ENCODE measurements at places on chromosomes 16 and 17. TPM values are rescaled to one million over a fixed set of nuclear protein-coding genes. Genes with fewer than 3 reads are reported as not detected.
A peak's percentile ranks its signal among the peaks of the same experiment; 100 is the strongest.

DNA sequence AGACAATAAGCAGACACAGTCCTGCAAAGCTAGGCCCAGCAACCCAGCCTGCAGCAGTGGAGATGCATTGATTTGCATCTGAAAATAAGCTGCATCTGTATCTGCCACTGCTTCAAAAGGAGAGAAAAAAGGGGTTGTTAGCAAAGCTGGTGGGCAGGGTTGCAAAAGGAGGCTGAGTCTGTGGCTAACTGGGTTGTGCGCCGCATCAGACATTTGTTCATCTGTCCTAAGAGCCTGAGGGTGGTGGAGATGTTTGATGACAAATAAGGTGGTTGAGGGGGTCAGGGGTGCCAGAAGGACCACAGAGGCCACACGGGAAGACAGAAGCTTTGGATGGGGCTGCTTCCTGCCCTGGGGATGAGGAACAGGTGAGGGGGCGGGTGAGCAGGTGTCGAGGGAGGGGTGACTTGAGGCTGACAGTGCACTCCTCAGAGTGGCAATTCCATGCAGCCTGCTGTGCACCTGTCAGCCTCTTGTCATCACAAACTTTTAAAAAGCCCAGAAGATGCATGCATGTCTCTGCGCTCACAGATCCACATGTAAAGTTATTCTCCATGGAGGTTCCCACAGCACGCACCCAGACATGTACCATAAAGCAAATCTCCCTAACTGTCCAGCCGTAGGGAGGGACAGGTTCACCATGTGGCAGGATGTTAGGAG lies 35.4 kb downstream of the WSB1 start:
- no peak for DNase-seq

GRCh38 chr16:22359679-22360078 lies 14.7 kb downstream of the CDR2 start:
- no peak for DNase-seq

- DNase-seq = no peak
Observed at GRCh38 chr17:44828919-44829522, 1.1 kb downstream of the GJC1 start.

- no peak for DNase-seq
Observed at GRCh38 chr16:12120982-12121652, 144.6 kb downstream of the SNX29 start.

DNA sequence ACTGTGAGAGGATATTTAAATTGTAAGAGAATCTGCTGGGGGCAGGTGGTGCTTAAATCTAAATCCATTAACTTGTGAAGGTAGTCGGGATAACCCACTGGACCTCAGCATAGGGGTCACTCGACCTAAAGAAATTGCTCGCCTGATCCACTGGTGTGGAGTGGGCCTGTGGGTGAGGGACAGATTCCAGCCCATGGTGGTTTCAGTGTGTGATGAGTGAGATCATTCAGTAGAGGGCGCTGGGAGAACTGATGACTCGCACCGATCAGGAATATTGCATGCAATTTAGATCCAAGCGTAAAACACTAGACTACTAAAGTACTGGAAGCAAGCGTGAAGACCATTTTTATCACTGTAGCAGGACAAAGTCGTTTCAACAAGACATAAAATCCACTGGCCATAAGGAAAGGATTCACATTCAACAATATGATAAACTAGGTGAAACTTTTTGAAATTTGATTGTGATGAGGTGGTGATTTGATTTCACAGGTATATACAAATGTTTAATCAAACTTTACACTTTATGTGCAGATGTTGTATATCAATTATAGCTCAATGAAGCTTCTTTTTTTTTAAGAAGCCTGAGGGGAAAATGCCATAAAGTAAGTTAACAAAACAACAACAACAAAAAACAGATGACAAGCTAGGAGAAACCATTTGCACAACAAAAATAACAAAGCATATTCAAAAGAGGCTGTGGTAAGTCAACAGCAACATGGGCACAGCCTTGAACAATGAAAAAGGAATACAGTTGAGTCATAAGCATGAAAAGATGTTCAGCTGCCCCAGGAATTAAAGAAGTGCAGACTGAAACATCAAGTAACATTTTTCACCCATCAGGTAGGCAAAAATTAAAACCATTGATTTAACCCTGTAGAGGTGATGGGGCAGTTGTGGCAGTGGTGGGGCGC lies 7.5 kb upstream of the TMEM170A start:
- no peak for DNase-seq

DNA sequence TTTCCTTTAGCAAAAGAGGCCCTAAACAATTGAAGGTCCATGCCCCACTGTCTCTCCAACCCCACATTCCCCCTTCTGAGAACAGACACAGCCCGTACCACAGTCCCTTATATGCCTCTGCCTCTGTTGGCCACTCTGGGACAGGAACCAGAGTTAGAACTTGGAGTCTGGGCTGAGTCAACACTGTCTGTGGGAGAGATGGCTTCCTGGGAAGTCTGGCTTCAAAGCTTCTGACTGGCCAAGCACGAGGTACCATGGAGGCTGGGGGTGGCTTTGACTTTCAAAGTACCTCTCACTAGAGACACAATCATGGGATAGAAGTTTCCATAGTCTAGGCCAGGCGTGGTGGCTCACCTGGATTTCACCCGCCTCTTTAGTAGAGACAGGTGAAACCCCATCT lies 14.9 kb upstream of the SPOP start:
- DNase-seq = no peak

- no peak for DNase-seq
Observed at GRCh38 chr17:30368912-30369720, 9.6 kb upstream of the CPD start.

- DNase-seq = no peak
Observed at GRCh38 chr17:28370035-28370743, at the start of gene VTN. Gene VTN, minus strand, starts transcription at chr17:28370307. Its CDS starts 104 bp downstream, at chr17:28370203.

- no peak for DNase-seq
Observed at GRCh38 chr17:55117164-55117563, 147.6 kb upstream of the HLF start.

- no peak for DNase-seq
Observed at GRCh38 chr16:50315346-50315997, 49.1 kb downstream of the ADCY7 start.

DNA sequence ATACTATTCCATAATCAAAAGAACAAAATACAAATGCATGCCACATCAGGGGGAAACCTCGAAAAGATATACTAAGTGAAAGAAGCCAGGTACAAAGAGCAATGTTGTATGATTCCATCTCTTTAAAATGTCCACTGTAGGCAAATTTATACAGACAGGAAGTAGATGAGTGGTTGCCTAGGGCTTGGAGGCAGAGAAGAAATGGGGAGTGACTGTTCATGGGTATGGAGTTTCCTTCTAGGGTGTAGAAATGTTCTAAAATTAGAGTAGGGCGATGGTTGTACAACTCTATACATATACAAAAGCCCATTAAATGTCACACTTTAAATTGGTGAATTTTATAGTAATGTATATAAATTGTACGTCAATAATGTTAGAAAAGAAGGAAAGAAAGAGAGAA lies 128.1 kb downstream of the MAF start:
- DNase-seq = no peak

- DNase-seq = no peak
Observed at GRCh38 chr16:55487048-55487803, 8.2 kb downstream of the MMP2 start.

DNA sequence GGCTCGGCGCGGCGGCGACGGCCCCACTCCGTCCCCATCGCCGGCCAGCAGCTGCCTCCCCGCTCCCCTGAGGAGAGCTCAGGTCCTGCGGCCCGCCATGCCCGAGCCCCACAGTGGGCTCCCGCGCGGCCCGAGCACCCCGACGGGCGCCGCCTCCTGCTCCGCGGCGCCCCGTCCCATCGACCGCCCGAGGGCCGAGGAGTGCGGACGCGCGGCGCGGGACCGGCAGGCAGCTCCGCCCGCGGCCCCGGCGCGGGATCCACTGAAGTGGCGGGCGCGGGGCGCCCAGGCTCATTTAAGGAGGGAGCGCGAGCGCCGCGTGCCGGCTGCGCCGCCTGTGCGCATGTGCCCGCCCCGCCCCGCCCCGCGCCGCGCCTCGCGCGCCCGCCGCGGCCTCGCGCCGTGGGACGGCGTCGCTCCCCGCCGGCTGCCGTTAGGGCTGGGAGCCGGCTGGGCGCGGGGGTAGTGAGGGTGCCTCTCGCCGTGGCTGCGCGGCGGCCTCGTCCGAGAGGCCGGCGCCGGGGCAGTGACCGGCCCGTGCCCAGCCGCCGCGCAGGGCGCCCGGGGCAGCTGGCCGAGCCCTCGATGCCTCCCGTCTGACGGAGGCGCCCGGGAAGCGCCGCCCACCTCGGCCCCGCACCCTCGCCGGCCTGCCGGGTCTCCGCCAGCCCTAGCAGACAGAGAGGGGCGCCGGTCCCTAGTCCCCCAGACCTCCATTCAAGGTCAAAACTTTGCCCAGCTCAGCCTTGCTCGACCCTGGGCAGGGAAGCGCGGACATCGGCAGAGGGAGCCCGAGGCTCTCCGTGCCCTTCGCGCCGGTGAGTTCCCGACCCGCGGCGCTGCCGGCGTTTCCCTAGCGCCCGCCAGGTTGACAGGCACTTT lies at the start of gene NETO2:
NETO2 (minus strand) TSS at position 269 of the 882 bp plus-strand sequence. CDS start 333 bp downstream, outside the sequence.
- peak; percentile 39 for DNase-seq

- DNase-seq = no peak
Observed at GRCh38 chr16:59440-60059, 5.9 kb downstream of the SNRNP25 start.

- no peak for DNase-seq
Observed at GRCh38 chr16:27772093-27772825, 222.3 kb downstream of the KATNIP start.

DNA sequence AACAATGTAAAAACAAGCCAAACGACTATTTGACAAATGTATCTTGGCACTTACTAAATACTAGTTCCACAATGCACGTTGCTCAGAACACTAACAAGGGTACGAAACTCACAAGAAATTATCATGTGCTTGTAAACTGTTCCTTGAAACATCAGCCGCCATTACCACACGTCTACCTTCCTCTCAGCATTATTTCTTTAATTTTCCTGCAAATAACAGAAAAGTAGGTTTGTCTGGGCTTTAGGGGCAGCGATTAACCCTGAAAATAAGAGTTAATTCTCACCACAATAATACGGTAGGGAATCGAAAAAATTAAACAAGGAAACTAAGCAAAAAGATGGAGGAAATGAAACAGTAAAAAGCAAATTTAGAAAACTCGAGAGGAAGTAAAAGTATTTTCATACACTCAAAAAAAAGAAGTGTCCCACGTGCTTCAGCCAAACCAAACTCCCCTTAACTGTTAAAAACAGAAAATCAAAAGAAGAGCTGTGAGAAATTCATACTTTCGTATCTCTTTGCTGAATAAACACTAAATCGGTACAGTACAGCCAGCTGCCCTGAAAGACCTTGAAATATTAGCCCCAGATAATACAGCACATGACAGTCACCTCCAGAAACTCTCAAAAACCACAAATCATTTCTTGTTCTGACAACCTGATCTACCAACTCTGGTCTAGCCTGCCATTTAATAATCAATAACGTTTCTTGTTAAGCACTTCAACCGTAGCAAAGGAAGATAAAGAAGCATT lies 1.2 kb downstream of the ARHGAP17 start:
- no peak for DNase-seq

DNA sequence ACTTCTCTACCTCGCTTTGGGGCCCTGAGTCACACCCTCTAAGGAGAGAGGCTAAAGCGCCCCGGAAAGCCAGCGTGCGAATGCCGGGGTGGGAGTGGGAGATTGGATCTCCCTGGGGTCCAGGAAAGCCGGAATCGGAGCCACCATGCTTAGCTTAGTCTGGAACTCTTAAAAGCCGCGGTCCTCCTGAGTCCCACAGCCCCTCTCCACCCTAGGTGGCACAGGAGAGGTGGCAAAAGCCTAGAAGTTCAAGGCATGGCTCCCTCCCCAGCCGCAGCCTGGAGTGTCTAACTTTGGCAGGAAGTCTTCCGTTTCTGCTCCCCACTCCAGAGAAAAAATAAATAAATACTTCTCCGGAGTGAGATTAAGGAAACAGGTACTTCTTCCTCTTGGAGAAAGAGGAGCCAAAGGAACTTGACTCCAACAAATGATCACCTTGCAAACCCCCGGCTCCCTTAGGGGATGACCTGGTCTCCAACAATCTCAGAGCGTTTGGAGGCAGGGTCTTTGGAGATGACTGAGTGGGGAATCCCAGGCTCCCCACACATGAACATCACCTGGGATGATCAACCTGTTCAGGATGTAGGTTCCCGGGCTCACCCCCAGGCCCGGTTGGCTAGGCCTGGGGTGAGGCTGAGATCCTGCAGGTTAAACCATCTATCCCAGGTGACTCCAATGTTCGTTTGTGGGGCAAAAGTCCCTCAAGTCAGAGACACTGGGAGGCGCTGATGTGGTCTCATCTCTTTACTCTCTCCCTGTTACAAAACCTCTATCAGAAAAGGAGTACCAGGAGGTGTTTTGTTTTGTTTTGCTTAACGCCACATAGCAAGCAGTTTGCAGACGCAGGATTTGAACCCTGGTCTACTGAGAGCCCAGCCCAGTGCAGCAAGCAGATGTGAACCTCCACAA lies 2.9 kb downstream of the CIITA start:
- no peak for DNase-seq

- no peak for DNase-seq
Observed at GRCh38 chr16:60703096-60703495, 1333.1 kb downstream of the CDH8 start.

DNA sequence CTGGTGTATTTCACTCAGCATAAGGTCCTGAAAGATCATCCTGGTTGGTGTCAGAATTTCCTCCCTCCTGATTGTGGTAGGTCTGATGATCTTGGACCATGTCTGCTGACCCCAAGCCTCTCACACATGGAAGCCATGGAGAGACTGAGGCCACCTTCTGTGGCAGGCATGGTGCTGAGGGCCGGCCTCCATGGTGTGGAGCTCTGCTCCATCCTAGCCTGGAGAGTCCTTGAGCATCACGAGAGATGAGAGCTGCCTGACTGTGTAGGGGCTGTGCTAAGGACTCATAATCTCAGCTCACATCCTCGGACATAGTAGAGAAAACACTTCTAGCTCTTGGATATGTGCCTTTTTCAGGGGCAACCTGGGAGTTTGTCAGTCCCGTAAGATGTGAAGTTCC lies 40.6 kb downstream of the MPRIP start:
- DNase-seq = no peak

- DNase-seq = peak; percentile 76
Observed at GRCh38 chr16:29811896-29812665, at the start of gene PRRT2. Gene PRRT2, plus strand, starts transcription at chr16:29812193. Its CDS starts 862 bp downstream, at chr16:29813055.

- DNase-seq = peak; percentile 40
Observed at GRCh38 chr16:9159839-9160550, 68.6 kb downstream of the HAPSTR1 start.

GRCh38 chr16:85395913-85396878 lies 216.9 kb upstream of the GSE1 start:
- peak; percentile 23 for DNase-seq

- no peak for DNase-seq
Observed at GRCh38 chr17:33199571-33200510, 93.3 kb downstream of the ASIC2 start.

The NPIPB2 gene
- 26.8 TPM for total RNA-seq

The KRTAP4-9 gene
- total RNA-seq = not detected

The MYH1 gene
- total RNA-seq = not detected

The PRAC2 gene
- total RNA-seq = 7.9 TPM

The TAT gene
- 0.07 TPM for total RNA-seq

The NOXO1 gene
- total RNA-seq = 1.3 TPM

The ADCY7 gene
- total RNA-seq = 24.8 TPM

The KRT20 gene
- not detected for total RNA-seq

The TBX6 gene
- total RNA-seq = 2.7 TPM
